ENCODE measurements at places on chromosomes 2 and 18.

DNA sequence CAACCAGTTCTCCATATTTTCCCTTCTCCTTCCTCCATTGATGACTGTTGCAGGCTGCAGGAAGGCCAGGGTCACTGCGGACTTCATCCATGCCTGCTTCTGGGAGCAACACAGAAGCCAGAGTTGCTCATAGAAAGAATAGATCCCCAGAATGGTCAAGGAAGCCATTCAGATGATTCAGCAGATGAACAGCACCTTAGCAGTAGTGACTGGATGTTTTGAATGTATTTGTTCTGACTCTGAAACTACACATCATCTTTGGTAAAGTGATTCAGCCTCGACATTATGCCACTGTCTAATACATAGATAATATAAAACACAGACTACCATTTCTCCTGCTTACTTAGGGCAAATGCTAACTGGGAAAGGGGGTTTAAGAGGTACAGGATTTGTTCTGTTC lies 411.6 kb downstream of the RND3 start:
- no peak for DNase-seq

- no peak for DNase-seq
These were observed 43.0 kb upstream of the FZD5 start for GRCh38 chr2:207812726-207813080.

DNA sequence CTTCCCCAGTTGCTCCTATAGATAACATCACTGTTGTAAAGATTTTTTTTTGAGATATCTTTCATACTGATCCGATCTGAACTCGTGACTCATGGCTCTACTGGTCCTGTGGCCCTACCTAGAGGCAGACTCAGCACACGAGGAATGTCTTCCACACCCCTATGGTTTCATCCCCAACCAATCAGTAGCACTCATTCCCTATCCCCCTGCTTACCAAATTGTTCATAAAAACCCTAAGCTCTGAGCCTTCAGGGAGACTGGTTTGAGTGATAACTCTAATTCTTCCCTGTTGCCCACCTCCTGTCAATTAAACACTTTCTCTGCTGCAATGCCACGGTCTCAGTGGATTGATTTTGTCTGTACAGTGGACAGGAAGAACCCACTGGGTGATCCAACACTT lies 4.2 kb upstream of the SAP130 start:
- no peak for DNase-seq

DNA sequence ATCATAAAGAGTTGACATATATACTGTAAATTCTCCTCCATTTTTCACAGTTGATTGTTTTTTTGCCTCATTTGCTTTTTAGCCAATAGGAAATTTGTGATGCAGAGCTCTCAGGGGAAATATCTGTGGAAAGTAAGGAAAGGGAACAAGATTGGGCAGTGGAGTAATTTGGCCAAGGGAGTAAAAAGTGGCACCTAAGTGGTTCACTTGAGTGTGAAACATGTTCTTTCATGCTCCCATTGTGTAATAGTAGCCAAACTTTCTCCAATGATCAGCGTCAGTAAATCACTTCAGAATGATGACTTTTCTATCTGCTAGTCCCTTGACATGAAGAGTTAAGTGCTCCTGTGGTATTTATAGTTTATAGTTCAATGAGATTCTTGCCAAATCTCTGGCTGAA lies 141.9 kb upstream of the KCNJ3 start:
- DNase-seq = no peak
